Hair follicle dermal papilla cell (primary cell): ENCODE measurements at places on chromosomes 16 and 17. TPM values are rescaled to one million over a fixed set of nuclear protein-coding genes. Genes with fewer than 3 reads are reported as not detected.

Gene CDYL2
- total RNA-seq = 7.4 and 13.0 TPM in 2 replicates

Gene HS3ST4
- total RNA-seq = not detected in 2 replicates

Gene TMEM220
- 5.2 and 5.4 TPM in 2 replicates for total RNA-seq

Gene TEKT5
- total RNA-seq = not detected in 2 replicates

Gene OR1G1
- total RNA-seq = not detected in 2 replicates

Gene HSD11B2
- total RNA-seq = not detected in 2 replicates

Gene PRSS53
- total RNA-seq = 4.2 and 5.5 TPM in 2 replicates

Gene PERCC1
- not detected in 2 replicates for total RNA-seq

Gene TSR3
- total RNA-seq = 48.4 and 63.0 TPM in 2 replicates

Gene DLG4
- total RNA-seq = 17.4 and 18.9 TPM in 2 replicates

Gene RUNDC3A
- total RNA-seq = not detected in 2 replicates
